ENCODE measurements at places on chromosomes 2 and 18. TPM values are rescaled to one million over a fixed set of nuclear protein-coding genes. Genes with fewer than 3 reads are reported as not detected.

DNA sequence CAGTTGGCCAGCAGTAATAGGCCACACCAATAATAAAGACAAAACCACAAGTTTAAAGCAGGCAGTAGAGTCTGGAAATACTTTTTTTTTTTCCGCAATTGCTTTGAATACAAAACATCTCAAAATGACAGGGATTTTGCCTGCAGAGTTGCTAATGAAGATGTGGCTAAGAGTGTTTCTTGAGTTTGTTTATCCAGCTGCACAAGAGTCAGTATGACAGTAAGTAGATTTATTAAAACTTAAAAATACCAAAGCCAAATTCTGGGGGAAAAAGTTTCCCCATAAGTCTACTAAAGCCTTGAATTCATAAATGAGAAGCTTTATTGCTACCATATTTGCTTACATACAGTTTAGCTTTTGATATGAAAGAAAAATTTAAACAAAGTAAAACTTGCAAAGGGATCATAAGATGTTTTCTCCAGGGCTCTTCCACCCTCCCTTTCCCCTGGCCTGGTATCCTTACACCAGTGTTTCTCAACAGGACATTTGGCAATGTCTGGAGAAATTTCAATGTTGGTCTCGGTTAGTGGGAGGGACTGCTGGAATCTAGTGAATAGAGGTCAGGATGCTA lies 3.9 kb upstream of the DSEL start:
- no peak for DNase-seq

DNA sequence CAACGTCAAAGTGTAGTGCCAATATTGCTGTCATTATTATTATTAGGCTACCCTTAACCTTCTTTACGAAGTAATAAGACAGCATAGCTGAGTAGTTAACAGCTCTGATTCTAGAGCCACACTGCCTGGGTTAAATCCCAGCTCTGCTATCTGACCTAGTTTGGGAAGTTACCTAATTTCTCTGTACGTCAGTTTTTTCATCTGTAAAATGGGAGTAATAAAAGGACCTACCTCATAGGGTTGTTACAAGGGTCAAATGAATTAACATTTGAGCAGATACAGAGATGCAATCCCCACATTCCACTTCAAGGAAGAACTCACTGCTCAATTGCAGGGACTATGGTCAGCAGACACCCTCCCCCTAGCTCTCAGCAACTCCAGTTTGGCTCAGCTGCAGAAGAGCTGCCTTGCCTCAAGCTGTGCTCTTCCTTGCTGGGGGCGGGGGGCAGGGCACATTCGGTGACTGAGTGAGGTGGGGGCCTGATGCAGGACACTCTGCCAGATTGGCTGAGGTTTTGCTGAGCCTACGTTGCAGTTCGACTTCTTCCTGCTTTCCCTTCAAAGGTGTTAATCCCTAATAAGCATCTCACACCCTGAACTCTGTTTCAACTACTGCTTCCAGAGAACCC lies 11.0 kb upstream of the LGALSL start:
- no peak for DNase-seq

GRCh38 chr2:119234021-119235019 lies 10.7 kb downstream of the STEAP3 start:
- DNase-seq = peak; percentile 55

The CHRNG gene
- not detected for total RNA-seq

DNA sequence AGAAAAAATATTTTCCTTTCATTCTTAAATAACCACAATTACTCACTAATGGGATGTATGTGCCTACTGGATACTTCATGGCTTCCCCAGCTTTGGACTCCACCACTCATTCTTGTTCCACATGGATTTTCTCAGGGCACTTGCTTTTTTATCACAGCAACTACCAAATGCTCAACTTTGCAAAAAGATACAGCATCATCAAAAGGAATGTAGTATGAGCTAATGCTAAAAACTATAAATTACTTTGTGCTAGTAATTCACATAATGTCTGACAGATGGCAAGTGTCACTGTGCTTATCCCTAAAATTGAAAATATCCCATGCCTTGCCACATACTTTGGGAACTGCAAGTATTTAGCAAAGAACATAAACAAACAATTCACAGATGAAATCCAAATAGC lies 130.4 kb upstream of the ZFP36L2 start:
- no peak for DNase-seq

DNA sequence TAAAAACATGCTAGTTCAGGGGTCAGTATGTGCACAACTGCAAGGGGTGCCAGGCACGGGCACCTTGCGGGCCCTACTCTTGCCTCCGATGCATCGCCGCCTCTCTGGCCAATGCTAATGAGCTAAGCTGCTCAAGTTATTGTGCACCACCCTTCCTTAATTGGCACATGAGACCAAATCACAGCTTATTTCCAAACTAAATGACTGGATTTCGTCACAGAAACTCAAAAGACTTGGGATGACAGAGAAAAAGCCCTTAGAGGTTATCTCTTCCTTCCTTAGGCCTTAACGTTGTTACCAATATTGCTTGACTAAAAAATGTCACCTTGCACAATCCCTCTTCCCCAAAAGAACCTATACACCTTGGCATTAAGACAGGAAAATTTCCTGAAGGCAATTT lies 7.7 kb downstream of the RNF149 start:
- no peak for DNase-seq

The WDR43 gene
- total RNA-seq = 59.1 TPM

The MFSD6 gene
- 9.9 TPM for total RNA-seq

- DNase-seq = peak; percentile 72
Measured at GRCh38 chr2:23312996-23313606, 71.9 kb upstream of the KLHL29 start.
